ENCODE measurements at places on chromosomes 4 and X.

DNA sequence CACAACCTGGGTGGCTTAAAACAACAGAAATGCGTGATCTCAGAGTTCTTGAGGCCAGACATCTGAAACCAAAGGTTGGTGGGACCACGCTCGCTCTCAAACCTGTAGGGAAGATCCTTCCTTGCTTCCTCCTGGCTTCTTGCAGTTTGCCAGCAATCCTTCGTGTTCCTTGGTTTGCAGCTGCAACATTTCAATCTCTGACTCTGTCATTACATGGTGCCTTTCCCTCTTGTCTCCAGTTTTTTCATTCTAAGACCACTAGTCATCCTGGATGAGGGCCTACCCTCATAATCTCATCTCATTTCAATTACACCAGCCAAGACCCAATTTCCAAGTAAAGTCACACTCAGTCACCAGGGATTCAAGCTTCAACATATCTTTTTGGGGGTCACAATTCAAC is 388.0 kb downstream of the GPM6A start:
- no peak for DNase-seq

DNA sequence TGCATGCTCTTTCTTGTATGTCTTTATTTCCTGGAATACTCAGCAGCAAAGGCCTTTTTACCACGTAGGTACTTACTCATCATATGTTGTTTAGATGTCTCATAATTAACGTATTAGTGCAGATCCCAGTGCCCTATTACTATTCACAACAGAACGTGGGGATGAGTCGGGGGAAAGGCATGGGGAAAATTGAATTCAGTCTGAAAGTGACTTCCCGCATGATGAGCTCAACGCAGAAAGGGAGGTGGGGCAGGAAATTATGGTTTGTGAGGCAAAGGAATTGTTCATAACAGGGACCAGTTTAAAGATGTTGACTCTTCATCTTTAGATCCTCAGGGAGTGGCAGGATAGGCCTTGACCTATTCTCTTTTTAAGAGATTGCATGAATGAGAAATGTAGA is 2.0 kb upstream of the TMPRSS11D start:
- DNase-seq = no peak

DNA sequence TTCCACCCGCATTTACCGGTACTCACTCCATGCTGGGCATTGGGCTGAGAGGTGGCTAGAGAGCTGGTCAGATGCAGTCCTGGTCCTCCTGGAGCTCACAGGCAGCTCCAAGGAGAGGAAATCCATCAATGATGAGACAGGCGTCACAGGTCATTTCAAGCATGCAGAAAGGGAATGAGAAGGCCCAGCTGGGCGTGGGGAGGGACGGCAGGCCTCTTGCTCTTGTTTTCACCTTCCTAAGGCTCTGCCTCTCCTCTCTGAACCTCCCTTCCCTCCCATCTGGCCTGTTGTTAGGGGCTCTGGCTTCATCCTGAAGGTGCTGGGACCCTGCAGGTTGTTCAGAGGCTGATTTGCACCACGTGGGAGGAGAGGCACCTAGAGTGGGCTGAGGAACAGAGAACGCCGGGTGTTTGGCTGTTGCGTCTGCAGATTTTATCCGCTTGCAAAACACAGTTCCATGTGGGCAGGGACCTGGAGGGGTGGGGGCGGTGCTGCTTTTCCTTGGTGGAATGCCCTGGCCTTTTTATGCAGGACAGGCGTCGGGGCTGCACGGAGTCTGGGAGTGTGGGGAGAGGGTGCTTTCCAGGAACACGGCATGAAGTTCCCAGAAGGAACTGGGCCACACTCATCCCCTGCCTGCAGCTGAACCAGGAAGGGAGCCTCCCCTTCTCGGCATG is 81.5 kb upstream of the PSAPL1 start:
- no peak for DNase-seq

- DNase-seq = no peak
These were observed 58.5 kb downstream of the SLC2A9 start for GRCh38 chr4:9962611-9963314.

GRCh38 chr4:76993787-76994641 is 44.5 kb downstream of the SEPTIN11 start:
- DNase-seq = peak; percentile 8

DNA sequence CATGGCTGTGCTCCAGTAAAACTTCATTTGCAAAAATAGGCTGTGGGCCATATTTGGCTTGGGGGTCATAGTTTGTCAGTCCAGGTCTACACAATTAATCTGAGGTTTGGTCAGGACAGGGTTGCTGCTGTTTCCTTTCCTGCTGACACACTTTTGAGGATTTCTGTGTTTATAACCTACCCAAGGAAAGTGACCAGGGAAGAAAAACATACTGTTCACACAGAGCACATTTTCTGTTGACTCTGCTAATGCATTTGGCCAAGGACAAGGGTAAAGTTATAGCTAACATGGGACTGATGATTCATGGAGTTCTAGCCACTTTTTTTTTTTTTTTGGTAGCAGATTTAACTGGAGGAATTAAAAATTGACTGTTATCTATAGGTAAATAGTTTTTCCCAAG is 43.9 kb upstream of the GEMIN8 start:
- DNase-seq = no peak

DNA sequence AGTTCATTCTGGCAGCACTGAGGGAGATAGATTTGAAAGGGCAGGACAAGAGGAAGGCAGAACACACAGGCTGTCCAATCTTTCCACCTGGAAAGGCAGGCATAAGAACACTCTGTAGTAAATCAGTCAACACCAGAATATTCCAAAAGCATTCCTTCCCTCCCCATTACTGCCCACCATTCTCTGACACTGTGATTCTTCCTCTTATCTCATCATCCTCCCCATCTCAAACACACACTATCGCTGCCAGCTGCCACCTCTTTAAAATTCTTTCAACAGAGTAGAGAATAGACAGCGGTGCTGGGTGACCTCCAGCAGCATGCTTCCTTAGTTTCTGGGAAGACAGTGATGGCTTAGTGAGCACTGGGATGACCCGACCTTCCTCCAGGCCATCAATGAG is 53.7 kb upstream of the MYOZ2 start:
- no peak for DNase-seq

GRCh38 chrX:10395643-10396042 is 224.7 kb downstream of the MID1 start:
- DNase-seq = no peak

- DNase-seq = no peak
These were observed 38.9 kb downstream of the SMC1A start for GRCh38 chrX:53383376-53384076.

DNA sequence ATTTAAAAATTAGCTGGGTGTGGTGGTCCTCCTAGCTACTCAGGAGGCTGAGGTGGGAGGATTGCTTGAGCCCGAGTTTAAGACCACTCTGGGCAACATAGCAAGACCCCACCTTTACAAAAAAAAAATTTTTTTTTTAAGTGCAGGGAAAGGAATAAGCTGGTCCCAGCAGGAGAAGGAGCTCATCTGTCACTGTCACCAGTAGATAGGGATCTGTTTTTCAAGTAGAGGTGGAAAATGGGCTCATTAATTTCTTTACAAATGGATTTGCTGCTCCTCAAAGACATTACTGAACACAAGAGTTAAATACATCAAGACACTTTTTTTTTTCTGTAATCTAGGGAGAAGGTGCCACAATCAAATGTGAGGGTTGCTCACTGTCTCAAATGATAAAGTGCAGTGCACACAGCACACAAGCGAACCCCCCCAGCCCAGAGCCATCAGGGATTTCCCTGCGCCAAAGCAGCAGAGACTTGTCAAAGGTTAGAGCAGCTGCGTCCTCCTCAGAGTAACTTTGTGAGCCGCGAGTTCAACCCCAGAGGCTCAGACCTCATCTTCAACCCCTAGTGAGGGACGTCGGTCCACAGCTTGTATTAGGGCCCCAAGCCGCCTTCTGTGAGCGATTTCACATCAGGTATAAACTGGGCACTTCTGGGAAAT is 14.3 kb upstream of the MTNR1A start:
- DNase-seq = no peak

DNA sequence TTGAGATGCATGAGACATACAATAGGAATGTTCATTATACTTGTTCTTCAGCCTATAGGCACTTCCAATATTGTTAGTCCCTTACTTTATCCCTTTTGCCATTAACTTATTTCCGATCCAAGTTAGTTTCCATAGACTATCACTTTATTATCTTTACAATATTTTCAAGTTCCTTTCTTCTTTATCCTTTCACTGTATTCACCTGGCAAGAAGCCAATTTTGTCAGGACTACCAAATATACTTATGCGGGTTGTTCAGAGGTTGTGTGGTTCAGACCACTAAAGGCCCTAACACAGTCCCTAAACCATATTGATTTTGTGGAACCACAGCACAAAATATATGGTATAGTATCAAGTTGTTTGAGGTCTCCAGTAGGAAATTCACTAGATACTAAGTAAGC is 245.0 kb upstream of the HTR2C start:
- no peak for DNase-seq

DNA sequence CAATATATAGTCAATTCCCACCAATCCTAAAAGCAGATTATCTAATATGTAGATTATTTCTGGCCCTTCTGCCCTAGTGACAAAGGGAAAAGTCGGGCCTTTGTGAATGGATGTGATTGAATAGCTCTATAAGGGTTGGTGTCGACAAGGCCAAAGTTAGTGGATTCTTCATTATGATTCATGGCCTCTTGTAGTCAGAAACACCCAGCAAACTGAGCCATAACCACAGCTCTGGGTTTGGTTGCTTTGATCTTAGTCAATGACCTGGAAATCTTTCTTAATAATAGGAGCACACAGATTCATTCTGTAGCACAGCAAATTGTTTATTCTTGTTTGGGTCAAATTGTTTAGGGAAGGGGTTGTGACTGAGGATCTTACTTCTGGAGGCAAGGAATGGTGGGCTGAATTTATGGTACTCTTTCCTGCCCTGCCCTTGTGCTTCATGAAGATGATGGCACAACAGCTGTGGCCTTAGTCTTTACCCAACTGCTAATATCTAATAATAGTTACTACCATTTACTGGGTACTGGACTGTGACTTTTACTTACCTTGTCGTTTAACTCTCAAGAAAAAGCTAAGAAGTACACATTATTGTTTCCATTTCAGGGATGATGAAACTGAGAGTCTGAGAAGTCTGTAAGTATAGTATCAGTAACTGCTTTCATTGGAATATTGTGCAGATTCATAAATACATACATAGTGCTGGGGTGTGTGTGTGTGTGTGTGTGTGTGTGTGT is 74.0 kb downstream of the AFF2 start:
- no peak for DNase-seq

DNA sequence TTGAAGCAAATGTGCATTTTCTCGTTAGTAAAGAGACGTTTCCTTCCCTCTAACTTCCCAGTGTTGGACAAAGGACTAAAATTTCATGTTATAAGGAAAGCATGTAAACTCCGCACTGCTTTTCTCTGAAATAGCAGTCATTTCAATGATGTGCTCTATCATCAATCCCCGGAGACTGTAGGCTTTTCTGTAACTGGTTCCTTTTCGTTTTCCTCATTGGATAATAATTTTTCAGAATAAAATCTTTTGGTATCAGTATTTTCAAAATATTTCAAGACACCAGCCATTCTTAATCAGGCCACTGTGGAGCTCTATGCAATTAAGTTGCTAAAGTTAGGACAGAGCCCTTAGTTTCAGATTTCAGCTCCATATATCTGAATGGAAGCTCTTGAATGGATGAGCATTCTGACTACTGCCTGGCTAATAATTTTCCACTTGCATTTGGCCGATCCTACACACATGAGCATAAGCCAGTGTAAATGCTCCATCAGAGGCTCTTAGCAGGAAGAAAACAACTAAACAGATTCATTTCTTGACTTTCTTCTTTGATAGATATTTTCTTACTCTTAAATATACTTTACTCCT is 157.7 kb downstream of the CHIC2 start:
- no peak for DNase-seq

GRCh38 chrX:154751669-154752271 is 893 bp upstream of the GAB3 start:
- no peak for DNase-seq

DNA sequence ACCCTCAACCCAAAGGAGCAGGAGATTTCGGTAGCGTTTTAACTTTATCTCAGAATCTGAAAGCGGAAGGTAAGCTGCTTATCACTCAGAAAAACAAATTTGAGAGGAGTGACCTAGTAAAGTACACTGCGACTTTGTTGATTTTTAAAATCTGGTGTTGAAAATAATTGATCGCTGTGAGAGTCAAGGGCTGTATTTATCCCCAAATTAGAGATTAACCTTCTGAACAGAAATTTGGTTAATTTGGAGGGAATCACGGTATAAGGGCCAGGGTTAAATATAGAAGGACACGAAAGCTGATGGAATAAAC is 212 bp downstream of the CLCN4 start:
- DNase-seq = no peak

- DNase-seq = no peak
These were observed 61.6 kb upstream of the STS start for GRCh38 chrX:7085879-7086278.

GRCh38 chr4:148376151-148376550 is 66.1 kb downstream of the NR3C2 start:
- no peak for DNase-seq

DNA sequence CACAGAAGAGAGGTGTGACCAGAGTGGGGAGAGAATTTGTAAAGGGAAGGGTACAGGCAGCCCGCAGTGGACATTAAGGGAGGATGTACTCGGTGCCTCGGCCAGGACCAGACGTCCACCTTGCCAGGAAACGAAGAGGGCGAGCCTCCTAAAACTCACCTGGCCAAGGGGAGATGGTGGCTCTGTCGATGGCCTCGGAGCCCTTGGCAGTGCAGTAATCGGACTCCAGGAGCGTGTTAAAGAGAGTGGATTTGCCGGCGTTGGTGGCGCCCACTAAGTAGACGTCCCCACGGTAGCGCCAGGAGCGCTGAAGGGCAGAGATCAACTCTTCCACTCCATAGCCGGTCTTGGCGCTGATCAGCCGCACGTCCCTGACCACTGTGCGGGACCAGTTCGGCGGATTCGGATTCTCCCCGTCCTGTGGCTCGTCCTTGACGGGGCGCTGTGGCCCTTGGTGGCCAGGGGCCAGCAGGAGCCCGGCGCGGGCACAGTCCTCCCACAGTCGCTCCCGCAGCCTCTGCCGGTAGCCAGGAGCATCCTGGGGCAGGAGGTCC is 1.0 kb downstream of the NOA1 start:
- no peak for DNase-seq

DNA sequence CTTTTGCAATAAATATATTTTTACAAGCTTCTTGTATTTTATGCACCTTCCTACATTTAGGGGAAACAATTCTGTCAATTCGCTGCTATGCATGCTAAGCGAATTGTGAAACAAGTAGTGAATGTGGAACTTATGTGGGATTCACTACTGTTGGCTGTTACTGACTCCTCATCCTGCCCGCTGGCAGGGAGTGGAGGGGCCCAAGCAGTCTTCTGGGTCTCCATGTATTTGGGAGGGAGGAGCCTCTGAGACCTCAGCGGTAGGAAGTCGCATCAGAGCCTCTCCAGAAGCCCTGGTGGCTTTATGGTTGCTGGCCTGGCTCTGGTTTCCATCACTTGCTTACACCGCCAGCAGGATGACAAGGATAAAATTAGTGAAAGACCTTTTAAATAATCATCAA is 3.7 kb upstream of the SETD7 start:
- no peak for DNase-seq

Data from stimulated activated CD8-positive, alpha-beta memory T cell treated with anti-CD3 and anti-CD28 coated beads, Interleukin-12 subunit alpha, Interleukin-12 subunit beta, amount 100 ng/mL, for 4 hours (primary cell).